ENCODE measurements at places on chromosomes 5 and 9.

DNA sequence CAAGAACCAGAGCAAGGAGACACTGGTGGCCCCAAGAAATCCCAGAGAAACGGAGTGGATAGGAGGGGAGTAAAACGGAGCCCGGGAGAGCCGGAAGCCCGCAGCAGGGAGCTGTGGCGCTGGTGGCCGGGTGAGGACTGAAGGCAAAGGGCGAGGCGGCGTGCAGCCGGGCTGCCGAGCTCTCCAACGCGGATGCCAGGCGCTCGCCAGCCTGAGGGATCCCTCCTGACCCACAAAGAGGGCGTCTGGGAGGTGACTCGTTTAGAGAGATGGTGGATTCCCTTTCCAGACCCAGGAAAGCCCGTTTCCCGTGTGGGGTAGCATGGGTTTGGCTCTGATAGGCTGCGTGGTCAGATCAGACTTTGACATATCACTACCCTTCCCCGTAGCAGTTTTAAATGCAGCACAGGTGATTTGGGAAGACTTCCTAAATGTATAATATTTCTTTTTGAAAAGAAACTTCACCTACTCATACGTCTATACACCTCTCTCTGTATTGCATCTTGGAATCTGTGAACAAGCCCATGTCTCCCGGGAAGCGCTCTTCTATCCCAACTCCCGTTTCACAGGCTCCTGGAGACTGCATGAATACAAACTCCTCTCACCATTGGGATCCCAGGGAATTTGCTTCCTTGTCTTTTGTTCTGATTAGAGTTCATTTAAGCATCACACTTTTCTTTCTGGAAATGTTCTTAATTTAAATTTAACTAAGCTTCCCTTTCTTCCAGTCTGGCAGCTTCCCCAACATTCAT is 158.1 kb downstream of the C9orf152 start:
- peak; percentile 61 for DNase-seq

- DNase-seq, result no peak
These were observed 146.5 kb downstream of the CD180 start for GRCh38 chr5:67050125-67050524.

DNA sequence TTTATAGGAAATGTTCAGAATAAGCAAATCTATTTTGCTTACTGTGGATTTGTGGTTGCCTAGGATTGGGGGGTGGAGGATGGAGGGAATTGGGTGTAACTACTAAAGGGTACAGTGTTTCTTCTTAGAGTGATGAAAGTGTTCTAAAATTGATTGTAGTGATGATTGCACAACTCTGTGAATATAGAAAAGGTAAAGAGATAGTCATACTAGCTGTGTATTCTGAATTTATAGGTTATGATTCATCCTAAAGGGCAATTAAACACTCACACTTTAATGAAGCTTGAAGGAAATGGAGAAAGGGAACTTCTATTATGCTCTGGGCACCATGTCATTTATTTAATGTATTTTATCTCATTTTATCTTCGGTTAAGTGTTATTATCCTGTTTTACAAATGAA is 9.9 kb downstream of the TXNDC8 start:
- no peak for DNase-seq

GRCh38 chr9:2019723-2020122 is 4.6 kb downstream of the SMARCA2 start:
- no peak for DNase-seq

GRCh38 chr9:129071526-129072126 is 9.3 kb upstream of the DOLPP1 start:
- no peak for DNase-seq

DNA sequence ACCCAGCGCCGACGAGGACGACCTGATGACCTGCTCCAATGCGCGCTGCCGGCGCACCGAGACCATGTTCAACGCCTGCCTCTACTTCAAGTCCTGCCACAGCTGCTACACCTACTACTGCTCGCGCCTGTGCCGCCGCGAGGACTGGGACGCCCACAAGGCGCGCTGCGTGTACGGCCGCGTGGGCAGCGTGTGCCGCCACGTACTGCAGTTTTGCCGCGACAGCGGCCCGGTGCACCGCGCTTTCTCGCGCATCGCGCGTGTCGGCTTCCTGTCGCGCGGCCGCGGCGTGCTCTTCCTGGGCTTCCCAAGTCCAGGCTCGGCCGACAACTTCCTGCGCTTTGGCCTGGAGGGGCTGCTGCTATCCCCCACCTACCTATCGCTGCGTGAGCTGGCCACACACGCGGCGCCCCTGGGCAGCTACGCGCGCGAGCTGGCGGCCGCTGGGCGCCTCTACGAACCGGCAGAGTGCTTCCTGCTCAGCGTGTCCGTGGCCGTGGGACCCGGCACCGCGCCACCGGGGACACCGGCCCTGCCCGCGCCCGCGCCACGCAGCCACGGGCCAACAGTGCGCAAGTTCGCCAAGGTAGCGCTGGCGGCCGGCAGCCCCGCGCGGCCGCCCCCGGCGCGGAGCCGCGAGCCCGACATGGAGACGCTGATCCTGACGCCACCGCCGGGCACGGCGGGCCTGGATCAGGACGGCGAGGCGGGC is 2.7 kb upstream of the PHPT1 start:
- no peak for DNase-seq

GRCh38 chr9:131257266-131258025 is 18.9 kb downstream of the FAM78A start:
- no peak for DNase-seq

DNA sequence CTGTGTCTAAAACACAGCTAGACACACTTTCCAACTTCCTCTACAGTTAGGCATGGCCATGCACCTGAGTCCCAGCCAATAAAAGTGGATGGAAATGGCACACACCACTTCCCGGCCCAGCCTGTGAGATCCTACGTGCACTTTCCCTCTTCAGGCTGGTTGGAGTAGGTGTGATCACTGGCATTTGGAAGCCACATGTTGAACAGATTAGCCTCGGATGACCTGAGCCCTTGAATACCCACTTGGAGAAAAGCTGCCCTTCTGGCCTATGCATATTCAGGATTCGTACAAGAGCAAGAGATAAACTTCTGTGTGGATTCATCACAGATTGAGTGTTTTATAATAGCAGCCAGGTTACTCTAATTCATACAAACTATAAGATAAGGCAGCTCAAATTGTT is 359.0 kb upstream of the SLC30A5 start:
- DNase-seq, result no peak

DNA sequence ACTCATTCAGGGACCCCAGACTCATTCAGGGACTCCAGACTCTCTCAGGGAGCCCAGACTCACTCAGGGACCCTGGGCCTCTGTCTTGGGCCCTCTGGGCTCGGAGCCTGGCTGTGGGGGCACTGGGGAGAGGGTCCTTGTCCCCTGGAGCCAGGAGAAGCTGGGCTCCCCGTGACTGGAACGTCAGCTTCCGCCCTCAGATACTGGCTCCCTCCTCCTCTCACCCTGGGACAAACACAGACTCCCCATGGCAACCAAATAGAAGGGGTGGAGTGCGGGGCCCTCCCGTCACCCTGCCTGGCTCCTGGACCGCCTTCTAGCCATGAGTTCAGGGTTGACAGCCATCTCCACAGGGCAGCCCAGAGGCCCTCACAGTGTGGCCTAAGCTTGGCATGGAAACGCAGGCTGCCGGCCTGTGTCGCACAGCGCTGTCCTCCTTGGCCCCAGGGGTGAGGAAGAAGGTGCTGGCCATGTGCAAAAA is 27.6 kb downstream of the ZDHHC11B start:
- no peak for DNase-seq

DNA sequence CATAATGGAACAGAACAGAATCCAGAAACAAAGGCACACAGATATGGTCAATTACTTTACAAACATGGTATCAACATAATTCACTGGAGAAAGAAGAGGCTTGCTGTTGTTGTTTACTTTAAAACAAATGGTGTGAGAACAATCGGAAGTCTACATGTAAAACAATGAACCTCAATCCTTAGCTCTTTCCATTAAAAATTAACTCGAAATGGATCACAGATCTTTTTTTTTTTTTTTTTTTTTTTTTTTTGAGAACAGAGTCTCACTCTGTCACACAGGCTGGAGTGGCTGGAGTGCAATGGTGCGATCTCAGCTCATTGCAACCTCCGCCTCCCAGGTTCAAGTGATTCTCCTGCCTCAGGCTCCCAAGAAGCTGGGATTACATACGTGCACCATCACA is 9.8 kb downstream of the SEMA4D start:
- no peak for DNase-seq

DNA sequence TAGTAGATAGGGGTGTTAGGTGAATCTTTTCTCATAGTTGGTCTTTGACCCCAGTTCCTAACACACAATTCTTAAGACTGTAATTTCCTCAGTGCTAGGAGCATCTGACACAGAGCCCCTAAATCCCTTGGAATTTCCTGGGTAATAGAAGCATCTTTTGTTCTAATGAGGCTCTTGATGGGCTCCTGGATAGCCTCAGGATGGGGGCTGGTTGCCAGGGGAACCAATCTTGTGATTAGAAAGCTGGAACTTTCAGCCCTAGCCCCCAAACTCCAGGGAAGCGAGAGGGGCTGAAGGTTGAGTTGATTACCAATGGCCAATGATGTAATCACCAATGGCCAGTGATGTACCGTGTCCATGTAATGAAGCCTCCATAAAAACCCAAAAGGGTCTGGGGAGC is 44.5 kb downstream of the CCDC125 start:
- no peak for DNase-seq

- no peak for DNase-seq
These were observed 14.4 kb downstream of the GDNF start for GRCh38 chr5:37825334-37825915.

GRCh38 chr5:96978812-96979449 is 43.1 kb downstream of the LNPEP start:
- peak; percentile 71 for DNase-seq

GRCh38 chr5:9479361-9479760 is 66.5 kb downstream of the SEMA5A start:
- peak; percentile 94 for DNase-seq

GRCh38 chr9:89543111-89543510 is 45.2 kb upstream of the SEMA4D start:
- DNase-seq, result no peak

DNA sequence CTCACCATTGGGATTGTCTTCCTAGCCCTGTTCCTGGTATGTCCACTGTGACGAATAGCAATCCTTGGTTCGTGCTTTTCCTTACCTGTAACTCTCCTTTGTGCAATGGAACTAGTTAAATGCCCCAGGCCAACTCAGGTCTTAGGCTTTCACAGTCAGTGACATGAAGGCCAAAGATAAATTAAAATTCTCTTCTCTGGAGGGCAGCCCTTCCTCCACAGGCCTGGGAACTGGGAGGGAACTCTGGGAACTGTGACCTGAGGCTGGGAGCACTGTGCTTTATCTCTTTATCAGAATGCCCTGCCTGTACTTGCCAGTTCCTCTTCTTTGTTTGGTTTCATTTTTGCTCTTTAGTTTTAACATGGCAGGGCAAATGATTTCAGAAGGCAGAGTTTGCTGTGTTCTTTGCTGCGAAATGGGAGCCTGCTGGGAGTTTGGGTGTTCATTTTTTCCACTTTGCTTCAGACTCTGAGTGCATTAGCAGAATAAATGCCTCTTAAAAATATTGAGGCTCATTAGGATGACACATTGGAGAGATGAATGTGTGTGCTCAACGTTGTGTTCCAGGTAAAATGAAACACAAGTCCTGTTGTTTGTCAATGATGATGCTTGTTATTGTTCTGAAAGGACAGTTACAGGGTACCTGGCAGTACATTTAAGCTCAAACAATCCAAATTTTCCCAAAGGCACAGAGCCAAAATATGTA is 118.1 kb downstream of the NUDT12 start:
- DNase-seq, result peak; percentile 86

DNA sequence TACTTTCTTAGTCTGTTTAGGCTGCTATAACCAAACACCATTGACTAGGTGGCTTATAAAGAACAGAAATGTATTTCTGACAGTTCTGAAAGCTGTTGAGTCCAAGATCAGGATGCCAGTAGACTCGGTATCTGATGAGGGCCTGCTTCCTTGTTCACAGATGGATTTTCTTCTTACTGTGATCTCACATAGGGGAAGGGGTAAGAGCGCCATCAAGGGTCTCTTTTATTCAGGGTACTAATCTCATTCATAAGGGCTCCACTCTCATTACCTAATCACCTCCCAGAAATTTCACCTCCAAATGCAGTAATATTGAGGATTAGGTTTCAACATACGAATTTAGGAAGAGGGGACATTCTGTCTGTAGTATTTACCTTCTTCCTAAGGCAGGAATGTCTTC is 384.0 kb upstream of the DMAC1 start:
- no peak for DNase-seq

DNA sequence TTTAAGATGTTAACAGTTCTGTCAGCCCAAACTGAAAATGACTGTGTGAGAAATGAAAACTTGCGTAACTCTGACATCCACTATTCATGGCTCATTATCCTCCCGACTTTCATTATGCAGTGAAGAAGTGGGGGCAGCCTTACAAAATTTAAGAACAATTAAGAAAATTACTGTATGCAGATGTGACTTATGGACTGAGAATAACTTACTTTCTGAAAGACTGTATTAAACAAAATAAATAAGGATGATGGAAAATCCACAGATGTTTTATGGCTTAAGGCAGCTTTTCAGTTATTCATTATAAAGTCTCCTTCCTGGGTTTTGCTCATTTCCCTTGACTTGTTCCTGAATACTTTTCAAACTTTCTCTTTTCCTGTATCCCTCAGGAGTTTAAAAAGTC is 55.2 kb downstream of the GRIN3A start:
- no peak for DNase-seq

- DNase-seq, result peak; percentile 17
These were observed 23.8 kb downstream of the PLAC8L1 start for GRCh38 chr5:146081556-146081955.

GRCh38 chr9:127253446-127253845 is 11.1 kb upstream of the GARNL3 start:
- no peak for DNase-seq

DNA sequence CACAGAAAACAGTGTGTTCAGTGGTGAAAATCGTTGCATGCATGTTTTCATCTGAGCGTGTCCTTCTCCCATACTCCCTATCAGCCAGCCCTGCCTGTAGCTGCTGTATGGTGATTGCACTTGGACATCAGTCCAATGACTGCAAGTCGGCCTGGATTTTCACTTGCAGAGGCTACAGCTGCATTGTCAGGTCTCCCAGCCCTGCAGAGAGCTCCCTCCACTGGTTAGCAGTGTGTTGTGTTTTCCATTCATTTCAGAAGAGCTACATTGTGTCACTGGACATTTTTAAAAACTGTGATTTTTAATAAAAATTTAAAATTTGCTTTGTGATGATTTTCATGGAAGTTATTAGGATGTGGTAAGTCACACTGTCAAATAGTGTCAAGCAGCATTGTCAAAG is 96.6 kb downstream of the SYK start:
- DNase-seq, result no peak

- no peak for DNase-seq
These were observed 39.7 kb upstream of the TNFAIP8 start for GRCh38 chr5:119316086-119316485.

DNA sequence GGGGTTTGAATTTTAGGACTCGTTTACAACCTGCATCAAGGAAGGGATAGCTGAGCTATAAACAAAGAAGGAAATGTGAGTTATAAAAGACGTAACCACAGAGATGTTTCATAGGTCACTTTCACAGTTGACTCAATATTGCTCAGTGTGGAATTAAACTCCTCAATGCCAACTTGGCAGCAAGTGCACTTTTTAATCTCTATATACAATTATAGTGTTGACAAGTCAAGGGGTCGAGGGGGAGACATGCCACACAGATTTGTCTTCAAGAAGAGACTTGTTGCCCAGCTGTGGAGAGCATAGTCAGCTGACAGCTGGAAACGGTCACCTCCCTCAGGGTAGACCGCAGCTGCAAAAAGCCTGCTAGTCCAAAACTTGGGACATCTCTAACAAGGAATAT is 163.4 kb upstream of the DMAC1 start:
- no peak for DNase-seq

GRCh38 chr5:132044207-132044606 is 16.2 kb upstream of the IL3 start:
- DNase-seq, result no peak

- DNase-seq, result peak; percentile 43
These were observed 60.2 kb downstream of the FBXW11 start for GRCh38 chr5:171946000-171946781.

GRCh38 chr9:133378408-133378962 is 2.3 kb downstream of the STKLD1 start:
- no peak for DNase-seq
